ENCODE measurements at places on chromosomes 2 and 18.
A peak's percentile ranks its signal among the peaks of the same experiment; 100 is the strongest.

DNA sequence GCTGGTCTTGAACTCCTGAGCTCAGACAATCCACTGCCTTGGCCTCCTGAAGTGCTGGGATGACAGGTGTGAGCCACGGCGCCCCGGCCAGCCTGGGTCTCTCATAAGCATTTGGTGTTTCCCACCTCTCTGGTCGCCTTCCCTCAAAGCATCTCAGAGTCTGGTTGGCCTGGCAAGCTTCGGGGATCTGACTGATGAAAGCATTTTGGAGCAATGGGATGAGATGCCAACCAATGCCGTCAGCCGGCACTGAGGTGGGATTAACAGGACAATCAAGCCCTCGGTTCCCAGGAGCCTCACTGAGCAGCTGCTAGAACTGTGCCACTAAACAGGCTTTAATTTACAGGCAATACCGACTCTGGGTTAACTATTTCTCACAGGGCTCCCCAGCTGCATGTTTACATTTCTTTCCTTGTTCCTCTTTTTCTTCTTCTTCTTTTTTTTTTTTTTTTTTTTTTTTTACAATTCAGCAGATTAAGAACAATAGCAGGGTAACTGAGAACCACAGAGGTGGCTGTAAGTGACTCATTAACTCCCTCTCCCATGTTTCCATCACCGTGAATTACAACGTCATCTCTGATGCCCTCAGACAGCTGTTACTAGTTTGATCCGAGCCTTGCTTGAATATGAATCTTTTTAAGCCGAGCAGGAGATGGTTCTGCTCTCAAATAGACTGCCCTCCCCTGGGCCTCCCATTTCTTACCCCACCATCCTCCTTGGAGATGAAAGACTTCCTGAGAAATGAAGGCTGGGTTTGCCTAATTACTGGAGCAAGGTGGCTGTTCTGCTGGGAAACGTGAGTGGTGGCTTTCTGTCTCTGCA is 37.9 kb downstream of the ODC1 start:
- DNase-seq, result no peak

DNA sequence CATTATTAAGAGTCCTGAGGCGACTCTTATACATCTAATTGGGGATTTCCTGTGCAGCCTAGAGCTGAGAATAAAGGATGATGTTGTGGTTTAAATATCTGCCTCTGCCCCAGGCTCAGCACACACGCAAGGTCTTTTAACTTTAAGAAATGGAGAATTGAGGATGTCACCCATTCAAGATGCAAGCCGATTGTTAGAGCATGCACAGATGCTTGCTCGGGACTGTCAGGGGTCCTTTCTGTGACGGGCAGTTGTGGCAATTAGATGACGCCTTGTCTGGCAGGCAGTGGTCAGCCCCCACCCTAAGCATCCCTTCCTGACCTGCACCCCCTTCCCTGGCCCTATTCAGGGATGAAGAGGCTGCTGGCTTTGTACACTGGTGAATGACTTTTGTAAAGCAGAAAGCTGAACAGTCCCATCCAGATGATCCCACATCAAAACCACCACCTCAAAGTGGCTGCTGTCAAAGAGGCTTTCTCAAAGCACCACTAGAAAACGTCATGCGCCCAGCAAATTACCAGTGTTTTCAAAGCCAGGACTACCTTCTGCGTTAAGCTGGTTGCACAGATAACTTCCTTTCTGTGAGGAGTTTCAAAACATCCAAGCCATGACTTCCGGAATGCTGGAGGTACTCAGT is 23.7 kb downstream of the FAM178B start:
- DNase-seq, result peak; percentile 68

DNA sequence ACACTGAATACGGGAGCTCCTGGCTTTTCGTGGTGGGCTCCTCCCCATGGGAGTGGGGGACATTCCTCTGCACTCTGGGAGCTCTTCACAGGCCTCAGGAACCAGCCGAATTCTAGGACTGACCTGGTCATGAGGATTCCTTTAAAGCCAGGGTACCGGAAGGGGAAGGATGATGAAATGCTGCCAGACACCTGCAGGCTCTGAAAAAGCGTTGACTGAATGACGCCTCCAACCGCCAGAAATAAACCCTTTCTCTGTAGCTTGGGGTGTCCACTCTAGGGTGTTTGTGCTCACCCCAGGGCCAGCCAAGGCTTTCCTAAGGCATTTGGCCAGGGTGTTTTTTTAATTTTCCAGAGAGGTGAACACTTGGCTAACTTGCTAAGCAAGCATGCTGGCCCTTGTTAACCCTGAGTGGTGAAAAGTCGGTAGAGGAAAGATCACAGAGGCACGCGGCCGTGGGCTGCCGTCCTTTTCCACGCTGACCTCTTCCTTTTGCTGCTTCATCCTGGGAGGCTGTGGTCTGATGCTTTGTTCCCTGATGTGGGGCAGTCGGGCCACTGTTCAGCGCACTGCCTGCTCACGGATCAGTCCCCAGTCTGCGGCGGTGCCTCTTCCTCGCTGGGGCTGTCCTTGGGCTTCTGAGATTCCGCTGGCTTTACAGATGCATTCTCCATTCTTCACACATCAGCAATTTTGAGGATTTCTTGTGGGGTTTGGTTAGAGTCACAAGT is 32.0 kb downstream of the IMPA2 start:
- no peak for DNase-seq

- DNase-seq, result no peak
Measured at GRCh38 chr2:105820691-105821090, 76.0 kb downstream of the NCK2 start.

DNA sequence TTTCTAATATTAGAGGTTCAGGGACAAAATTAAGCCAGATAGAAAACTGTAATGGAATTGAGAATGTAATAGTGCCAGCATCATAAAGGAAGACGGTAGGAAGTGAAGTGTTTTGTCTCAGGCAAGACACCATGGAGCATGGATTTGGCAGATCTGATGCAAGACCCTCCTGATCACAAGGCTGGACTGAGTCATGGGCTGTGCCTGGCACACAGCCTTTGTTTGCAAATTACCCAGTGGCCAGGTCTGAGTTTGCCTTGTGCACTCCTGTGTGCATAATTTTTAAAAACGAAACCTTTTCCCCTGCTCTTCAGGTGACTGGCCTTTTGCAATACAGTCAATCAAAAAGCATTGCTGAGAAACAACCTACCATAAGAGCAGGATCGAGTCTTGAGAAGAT is 2.0 kb upstream of the UPP2 start:
- DNase-seq, result no peak

- no peak for DNase-seq
Measured at GRCh38 chr2:40041422-40042382, 262.6 kb upstream of the THUMPD2 start.

- no peak for DNase-seq
Measured at GRCh38 chr18:9708057-9708433, at the start of gene RAB31. Gene RAB31 (plus strand): TSS chr18:9708301. CDS start chr18:9708406, 105 bp downstream.

GRCh38 chr2:12217175-12217574 is 470.7 kb downstream of the LPIN1 start:
- DNase-seq, result no peak

- DNase-seq, result no peak
Measured at GRCh38 chr2:16114836-16115235, 174.5 kb downstream of the MYCN start.

DNA sequence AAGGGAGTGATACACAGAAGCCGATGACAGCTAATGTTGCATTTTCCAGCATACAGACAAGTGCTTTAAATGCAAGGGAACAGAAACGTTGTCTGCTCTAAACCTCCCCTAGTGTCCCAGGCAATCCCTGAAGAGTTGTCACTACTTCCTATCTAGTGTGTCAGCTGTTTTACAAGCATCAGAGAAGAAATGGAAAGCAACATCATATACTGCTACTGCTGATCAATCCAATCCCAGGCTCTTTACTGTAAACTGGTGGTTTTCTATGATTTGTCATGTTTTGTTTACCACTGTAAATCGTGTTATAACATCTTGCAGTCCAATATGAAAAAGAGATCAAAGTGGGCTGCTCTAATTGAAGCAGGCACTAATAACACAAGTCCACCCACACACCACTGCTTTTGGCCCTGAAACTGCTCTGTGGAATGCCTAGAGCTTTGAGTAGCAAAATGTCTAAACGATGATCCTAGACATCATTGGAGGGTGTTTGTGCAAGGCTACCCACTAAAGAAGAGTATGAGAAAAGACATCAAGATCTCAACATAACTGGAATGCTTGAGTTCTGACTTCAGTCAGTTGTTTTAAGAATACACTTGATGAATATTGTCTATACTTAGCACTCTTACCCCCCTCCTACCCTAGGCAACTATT is 18.1 kb upstream of the ROCK1 start:
- DNase-seq, result no peak

DNA sequence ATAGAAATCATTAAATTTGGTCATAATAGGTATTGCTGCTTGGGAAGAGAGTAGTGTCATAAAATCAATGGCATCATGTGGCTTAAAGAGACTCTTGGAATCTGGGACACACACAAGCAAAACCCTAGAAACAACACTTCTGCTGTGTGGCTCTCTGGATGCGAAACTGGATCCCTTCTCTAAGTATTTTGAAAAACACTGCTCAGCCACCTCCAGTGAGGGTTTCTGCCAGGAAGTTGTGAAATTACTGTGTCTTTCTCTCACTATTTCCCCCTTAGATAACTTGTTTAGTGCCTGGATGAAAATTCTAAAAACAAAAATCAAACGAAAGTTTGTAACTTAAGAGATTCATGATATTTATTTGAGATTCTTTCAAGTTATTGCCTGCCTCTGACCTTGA is 163.8 kb downstream of the RHBDD1 start:
- no peak for DNase-seq

Data from activated T-cell treated with anti-CD3 and anti-CD28 coated beads, Interleukin-2, amount 50 U/mL, for 4 hours (primary cell).